ENCODE measurements at places on chromosomes 11 and 22.
A peak's percentile ranks its signal among the peaks of the same experiment; 100 is the strongest.

GRCh38 chr11:109981031-109981636, 112.1 kb upstream of the ZC3H12C start:
- no peak for DNase-seq

- DNase-seq, result no peak
These were observed 17.3 kb downstream of the TSPO start for GRCh38 chr22:43168471-43169309.

GRCh38 chr11:25432376-25432775, 899.6 kb upstream of the ANO3 start:
- DNase-seq, result no peak

DNA sequence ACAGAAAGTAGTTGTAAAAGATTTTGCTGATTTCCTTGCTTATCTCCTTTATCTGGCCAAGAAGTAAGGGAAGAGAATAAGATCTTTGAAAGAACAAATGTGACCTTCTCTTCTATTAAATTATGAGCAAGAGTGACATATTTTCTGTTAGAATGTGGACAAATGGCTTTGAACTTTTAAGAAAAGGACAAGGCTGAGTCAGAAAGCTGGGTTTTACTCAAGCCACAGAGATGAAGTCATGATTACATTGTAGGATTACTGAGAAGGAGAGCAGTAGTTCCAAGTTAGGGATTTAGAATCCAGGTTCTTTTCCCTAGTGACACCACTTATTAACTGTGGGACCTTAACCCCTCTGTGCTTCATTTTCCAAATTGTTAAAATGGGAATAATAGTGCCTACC, 13.5 kb downstream of the CCDC90B start:
- no peak for DNase-seq

DNA sequence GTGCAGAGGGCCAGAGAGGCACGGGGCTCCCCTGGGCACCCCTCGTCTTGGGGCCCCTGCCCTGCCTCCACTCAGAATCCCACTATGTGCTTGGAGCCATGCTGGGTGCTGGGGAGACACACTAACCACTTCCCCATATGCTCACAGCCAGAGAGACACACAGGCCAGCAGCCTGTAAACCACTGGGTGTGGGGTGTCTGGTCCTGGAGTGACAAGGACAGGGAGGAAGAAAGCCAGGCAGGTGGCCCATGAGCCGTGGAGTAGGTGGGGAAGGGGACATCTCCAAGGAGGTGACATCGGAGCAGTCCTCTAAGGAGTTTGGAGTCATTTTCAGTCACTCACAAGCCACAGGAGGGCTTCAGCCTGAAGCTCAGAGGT, 58.9 kb downstream of the CDKN1C start:
- no peak for DNase-seq

- DNase-seq, result no peak
These were observed 105.6 kb upstream of the TBCEL start for GRCh38 chr11:120918257-120918656.

GRCh38 chr11:124867700-124868099, 2.5 kb downstream of the ROBO3 start:
- DNase-seq, result peak; percentile 62

- no peak for DNase-seq
These were observed 224.6 kb downstream of the MN1 start for GRCh38 chr22:27576815-27577573.

- DNase-seq, result no peak
These were observed 66.5 kb upstream of the ALX4 start for GRCh38 chr11:44376423-44376822.

GRCh38 chr22:33569559-33569958, 350.7 kb downstream of the LARGE1 start:
- DNase-seq, result peak; percentile 24

DNA sequence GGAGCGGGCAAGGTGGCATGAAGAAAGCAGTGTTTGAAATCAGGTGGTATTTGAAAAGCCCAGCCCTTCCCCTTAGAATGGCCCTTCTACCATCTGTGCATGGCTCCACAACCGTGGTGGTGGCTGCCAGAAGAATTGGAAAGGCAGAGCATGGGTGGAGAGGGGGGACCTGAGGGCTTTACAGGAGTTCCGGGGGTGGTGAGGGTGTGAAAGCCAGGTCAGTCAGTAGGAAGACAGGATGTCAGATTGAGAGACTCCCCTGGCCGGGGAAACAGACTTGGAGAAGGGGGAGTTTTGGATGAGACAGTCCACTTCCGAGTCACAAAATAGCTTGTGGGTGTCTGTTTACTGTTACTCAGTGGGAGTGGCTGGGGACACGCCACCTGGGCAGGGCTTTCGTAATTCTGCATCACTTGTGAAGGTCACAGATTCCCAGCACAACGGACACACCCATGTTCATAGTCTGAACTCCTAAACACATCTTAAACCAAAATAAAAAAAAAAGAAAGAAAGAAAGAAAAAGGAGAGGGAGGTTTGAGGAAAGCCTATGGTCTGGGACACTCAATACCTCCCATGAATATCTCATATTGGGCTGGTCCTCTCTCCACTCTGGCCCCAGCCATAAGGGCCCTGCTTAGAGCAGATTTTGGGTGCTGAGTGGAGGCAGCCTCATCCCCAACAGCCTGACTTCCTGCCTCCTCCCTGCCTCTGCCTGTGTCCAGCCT, 24.4 kb upstream of the SMIM35 start:
- no peak for DNase-seq

- DNase-seq, result peak; percentile 14
These were observed 744.7 kb downstream of the KCNA4 start for GRCh38 chr11:29272019-29272654.

- no peak for DNase-seq
These were observed 41.8 kb downstream of the MAP6 start for GRCh38 chr11:75626889-75627529.

DNA sequence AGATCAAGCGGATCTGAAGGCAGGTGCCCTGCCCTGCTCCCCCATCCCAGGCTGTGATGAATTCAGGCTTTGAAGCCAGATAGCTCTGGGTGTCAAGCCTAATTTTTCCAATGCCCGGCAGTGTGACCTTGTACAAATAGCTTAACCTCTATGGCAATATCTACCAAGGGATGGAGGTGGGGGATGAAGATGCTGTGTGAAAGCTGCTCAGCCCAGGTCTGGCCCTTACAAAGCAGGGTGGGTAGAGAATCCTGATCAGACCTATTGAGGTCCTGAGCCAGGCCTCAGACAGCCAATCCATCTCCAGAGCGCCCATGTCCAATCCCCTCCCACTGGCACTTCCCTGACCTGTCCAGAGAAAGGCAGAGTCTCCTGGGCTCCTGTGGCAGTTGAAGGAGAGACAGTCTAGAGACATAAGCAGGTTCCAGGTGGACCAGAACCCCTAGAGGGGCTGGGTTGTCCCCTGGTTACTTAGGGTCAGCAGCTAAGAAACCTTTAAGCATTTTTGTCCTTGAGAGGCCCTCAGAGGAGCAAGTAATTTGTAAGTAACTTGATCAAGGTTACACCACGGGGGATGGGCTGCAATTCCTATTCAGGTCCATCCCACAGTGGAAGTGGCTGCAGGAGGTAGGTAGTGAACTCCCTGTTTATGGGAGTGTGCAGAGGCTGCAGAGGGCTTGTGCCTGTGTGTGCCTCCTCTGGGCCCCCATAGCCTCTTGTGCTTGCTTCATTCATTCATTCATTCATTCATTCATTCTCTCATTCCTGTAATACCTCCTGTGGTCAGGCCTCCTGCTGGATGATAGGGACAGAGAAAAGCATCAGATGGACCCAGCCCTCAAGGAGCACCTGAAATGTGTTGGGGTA, 10.4 kb downstream of the P2RY2 start:
- no peak for DNase-seq

DNA sequence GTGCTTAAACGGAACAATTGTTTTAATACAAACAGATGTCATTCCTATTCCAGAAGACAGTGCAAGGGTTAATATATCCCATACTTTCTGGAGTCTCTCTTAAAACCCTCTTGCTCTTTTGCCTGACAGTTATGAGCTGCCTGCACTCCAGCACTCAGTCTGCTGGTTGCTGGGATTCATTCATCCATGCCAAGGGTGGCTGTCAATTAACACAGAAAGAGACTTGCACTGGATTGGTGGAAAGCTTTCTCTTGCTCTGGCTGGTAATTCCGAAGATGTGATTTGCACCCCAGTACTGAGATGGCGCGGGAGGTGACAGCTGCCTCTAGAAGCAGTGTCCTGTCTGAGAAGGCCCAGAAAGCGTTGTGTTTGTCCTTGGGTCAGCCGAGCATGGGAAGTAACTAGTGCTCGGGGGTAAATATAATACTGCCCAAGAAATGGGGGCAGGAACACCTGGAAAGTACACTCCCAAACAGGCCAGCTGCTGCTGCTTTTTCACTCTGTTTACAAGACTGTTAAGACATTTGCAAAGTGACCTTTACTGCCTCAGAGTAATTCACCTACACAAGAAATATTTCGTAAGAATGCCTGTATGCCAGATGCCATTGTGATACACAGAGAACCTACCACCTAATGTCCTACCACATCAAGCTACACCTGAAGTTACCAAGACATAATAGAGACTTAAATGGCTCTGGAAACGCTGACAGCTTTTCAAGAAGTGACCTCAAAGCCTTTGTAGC, 20.5 kb downstream of the SCUBE2 start:
- DNase-seq, result no peak

- DNase-seq, result peak; percentile 81
These were observed 29.2 kb upstream of the PDE2A start for GRCh38 chr11:72703267-72704008.
